Psoas muscle (tissue), 8 donors: ENCODE measurements at places on chromosomes 16 and 17. TPM values are rescaled to one million over a fixed set of nuclear protein-coding genes. Genes with fewer than 3 reads are reported as not detected.

DNA sequence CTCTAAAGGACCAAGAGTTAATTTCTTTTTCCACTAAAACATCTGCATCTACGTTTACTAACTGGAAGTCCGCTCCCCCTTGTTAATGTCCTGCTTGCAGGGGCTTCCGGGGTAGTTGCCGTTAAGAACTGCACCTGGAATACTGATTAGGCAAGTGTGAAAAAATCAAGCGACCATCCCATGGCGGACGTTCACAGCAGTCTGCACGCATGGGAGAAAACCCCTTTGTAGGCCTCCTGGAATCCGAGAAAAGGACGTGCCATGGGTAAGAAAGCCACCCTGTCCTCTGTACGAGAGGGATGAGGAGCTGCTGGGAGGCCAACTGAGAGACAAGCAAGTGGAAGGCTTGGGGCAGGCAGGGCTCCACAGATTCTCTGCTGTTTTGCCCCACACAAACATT is 14.9 kb downstream of the SNN start:
- no peak for DNase-seq

DNA sequence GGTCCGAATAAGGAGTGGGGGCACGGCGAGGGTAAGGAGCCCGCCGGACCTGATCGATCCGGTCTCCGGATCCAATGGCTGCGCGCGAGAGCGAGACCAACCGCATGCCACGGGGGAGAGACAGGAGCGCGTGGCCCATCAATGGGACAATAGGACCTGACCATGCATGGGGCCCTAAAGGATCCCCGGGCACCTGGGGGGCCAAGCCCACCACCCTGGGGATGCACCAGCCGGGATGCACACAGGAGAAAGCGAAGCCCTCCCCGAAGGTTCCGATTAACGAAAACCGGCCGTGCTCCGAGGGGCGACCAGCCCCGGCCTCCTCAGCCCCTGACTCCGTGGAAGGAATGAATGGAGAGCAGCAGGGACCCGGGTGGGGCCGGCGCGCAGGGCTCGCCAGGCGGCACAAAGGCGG is 525 bp downstream of the JPT1 start:
- no peak for DNase-seq

- DNase-seq, result peak; percentile 38
Observed at GRCh38 chr17:78781893-78782304, at the start of gene CYTH1. Gene CYTH1, minus strand, starts transcription at chr17:78782273. Its CDS starts 50 bp downstream, at chr17:78782223.

DNA sequence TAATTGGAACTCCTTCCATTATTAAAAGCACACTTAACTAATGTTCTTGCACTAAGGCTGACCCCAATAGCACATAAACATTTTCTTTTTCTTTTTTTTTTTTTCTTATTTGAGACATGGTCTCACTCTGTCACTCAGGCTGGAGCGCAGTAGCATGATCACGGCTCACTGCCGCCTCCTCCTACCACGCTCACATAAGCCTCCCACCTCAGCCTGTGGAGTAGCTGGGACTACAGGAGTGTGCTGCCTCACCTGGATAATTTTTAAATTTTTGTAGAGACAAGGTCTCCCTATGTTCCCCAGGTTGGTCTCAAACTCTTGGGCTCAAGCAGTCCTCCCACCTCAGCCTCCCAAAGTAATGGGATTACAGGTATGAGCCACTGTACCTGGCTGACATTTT is 1.2 kb upstream of the ZNF652 start:
- DNase-seq, result no peak

DNA sequence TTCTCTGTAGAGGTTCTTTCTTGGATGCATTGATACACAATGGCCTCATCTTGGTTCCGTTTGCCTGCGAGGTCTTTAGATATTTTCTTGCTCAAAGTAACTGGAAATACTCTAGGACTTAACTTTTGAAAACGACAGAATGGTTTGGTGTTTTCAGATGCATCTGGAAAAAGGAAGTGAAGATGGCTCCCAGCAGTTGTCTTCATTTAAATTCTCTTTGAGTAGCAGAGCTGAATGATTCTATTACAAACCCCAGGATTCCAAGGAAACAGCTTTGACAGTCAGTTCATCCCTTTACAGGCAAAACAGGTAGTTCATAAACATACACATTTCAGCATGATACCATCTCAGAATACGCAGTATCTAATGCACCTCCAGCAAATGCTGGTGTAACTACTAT is 54.8 kb downstream of the PSMD12 start:
- no peak for DNase-seq

DNA sequence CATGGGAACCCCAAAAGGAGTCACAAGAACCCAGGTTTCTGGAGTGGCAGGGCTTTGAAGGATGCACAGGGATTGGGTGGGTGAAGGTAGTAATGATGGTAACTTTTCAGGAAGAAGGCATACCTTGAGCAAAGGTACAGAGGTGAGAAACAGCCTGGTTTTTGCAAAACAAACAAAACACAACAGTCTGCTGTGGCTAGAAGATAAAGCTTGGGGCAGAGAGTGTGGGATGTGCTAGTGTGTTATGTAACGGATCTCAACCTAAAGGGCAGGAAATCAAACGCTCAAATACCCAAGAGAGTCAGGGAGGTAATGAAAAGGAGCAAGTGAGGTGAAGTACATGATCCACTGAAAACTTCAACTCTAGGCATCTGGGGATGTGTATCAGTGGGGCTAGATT is 4.6 kb downstream of the PTGES3L start:
- no peak for DNase-seq

DNA sequence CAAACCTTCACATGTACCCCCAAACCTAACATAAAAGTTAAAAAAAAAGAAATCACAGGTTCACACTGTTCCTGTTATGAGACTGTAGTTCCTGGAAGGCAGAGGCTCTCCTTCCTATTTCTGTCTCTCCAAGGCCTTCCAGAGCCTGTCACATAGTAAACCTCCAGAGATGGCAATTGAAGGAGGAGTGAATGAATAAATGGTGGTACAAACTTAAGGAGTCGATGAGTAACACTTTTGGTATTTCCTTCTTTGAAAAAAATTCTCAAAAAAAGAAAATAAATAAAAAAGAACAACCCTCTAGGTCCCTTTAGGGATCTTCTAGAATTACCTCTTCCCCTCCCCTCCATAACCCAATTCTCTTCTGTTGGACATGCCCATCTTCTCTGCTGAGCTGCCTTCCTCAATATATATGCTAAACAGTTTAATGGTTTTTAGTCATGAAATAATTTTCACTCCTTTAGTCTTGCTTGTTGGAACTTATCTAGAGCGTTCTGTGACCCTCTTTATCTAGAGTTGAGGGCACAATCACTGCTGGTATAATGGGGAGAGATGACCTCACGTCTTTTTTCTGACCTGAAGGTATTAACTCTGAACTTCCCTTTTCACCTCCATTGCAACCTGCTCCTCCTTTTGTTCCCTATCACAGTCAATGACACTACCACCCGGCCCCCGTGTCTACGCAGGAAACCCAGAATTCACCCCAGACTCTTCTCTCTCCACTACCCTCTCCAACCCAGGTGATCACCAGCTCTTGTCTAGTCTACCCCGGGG is 1.7 kb upstream of the TAF15 start:
- DNase-seq, result no peak

- no peak for DNase-seq
Observed at GRCh38 chr16:77987810-77988209, 34.5 kb upstream of the CLEC3A start.

DNA sequence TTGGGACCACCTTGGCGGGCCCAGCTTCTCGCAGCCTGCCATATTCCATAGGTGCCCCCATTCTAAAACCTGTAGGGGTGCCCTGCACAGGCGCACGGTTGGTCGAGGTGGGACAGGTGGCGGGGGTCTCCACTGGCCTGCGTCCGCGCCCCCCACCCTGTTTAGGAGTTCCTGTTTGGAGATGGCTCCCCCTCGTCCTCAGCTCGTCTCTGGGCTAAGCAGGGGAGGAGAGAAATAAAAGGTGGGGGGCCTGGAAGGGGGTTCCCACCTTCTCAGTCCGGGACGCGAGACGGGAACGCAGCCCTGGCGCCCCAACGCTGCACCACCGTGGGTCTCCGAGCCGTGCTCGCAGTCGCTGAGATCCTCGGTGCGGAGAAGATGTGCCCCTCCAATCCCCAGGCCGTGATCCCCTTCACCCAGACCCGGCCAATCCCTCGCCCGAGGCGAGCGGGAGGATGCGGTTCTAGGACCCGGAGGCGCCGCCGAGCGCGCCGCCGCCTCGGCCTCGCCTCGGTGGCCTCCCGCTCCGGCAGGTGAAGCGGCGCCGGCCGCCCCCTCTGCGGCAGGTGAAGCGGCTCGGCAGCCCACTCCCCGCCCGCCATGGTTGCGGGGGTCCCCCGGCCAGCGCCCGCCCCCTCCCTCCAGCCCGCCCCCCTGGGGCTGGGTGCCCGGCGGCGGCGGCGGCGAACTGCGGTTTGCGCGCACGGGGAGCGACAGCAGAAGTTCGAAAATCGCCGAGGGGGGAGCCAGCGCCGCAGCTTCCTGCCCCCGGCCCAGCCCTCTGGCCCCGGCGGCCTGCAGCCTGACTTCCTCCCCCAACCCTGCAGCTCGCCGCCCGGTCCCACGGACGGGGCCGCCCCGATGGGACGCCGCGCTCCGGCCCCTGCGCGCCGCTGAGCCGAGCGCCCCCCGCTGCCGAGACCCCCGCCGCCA is at the start of gene FMNL1:
Gene FMNL1, plus strand, starts transcription at position 805 of the 933 bp plus-strand sequence. CDS start 240 bp downstream, outside the sequence.
- DNase-seq, result peak; percentile 80

DNA sequence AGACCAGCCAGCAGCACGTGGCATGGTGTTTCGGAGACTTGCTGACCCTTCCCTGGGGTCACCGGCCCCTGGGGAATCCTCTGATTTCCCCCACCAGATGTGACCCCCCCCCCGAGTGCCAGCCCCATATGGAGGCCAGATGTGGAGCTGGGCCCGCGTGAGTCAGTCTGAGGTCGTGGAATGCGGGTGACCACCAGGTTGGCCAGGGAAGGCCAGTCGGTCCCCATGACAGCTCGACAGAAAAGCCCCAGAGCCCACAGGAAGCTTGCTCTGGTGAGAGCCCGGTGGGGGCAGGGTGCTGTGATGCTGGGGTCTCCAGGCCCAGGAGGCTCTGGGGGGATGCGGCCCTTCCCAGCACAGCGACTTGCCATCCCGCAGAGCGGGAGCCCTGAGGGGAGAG is 209.0 kb downstream of the NTN1 start:
- DNase-seq, result no peak

GRCh38 chr16:82808036-82808435 is 181.3 kb downstream of the CDH13 start:
- no peak for DNase-seq

DNA sequence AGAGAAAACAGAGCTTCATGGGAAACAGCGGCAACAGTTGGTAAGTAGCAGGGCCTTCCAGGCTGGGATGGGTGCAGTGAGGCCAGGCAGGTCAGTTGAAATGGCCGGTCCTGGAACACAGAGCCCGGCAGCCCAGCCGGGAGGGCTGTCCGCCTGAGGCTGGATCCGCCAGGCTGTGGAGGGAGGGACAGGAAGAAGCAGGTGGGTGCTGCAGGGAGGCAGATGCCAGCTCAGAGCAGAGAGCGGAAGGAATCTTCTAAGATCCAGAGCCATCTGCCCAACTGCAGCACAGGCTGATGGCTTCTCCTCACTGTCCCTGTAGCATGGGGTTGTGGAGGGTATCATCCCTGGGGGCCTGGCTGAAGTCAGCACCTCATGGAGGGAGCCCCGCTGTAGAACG is 599 bp downstream of the RNF112 start:
- no peak for DNase-seq

DNA sequence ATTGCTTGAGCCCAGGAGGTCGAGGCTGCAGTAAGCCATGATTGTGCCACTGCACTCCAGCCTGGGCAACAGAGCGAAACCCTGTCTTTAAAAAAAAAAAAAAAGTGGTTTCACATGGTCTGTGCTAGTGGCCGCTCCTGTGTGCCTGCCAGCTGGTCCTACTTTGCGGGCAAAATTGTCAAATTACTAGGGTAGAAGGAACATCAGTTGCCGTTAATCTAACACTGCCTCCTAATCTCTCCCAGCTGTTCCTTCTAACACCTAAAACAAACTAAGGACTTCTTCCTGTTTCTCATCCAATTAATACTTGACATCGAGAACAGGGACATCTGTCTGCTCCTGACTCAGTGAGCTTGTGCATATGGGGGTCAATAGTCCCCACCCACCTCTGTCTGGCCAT is 23.9 kb downstream of the TMEM11 start:
- no peak for DNase-seq

DNA sequence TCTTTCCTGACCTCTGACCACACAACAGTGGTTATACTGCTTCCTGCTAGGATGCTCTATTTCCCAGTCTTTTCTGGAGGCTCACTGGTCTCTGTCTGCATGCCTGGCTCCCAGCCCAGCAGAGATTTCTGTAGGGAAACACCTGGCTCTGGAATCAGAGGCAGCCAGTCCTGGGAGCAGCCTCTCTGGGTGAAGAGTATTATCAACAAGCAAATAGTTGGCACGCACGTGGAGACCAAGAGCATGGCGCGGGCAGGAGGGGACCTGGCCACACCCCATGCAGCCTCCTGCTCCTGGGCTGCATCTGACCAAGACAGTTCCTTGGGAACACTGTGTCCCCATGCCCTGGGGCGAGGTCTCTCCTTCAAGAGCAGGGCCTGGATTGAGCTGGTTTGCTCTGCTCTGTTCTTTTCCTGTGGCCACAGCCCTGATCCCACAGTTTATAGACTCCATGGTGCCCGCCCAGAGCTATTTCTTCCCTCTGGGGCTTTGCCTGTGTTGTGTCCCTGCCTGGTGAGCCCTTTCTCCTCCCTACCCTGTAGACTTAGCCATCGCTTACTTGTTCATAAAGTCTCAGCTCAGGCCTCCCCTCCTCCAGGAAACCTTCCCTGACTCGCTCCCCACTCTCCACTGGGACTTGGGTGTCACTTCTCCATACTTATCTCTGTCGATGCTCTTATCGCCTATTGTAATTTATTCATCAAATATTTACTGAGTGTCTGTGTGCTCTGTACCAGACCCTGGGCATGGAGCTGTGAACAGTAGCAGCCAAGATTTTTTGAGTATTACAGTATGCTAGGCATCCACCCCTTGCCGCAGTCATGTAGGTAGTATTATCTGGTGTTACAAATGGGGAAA is 60.6 kb downstream of the SCNN1B start:
- no peak for DNase-seq

The SPN gene
- total RNA-seq, result 0.71 TPM

The SYNGR3 gene
- total RNA-seq, result 0.24 TPM

The MYO15A gene
- 0.15 TPM for total RNA-seq

The APOBR gene
- total RNA-seq, result 0.38 TPM

The NOS2 gene
- 0.19 TPM for total RNA-seq

The NPIPA2 gene
- 2.2 TPM for total RNA-seq

The TMC5 gene
- total RNA-seq, result not detected

The CHST4 gene
- total RNA-seq, result not detected

The CA5A gene
- not detected for total RNA-seq

The DLX3 gene
- total RNA-seq, result not detected

The SLC16A13 gene
- total RNA-seq, result 0.57 TPM

The CDRT15L2 gene
- not detected for total RNA-seq

The PLD2 gene
- total RNA-seq, result 3.8 TPM
